Mammary epithelial cell (primary cell): ENCODE measurements at places on chromosomes 2 and 18.

- DNase-seq: no peak
These were observed 102.3 kb downstream of the SGPP2 start for GRCh38 chr2:222526480-222527277.

- no peak for DNase-seq
These were observed 197.8 kb downstream of the TNS1 start for GRCh38 chr2:217804791-217805667.

- DNase-seq: no peak
These were observed 81.7 kb downstream of the GLI2 start for GRCh38 chr2:120817136-120817955.

DNA sequence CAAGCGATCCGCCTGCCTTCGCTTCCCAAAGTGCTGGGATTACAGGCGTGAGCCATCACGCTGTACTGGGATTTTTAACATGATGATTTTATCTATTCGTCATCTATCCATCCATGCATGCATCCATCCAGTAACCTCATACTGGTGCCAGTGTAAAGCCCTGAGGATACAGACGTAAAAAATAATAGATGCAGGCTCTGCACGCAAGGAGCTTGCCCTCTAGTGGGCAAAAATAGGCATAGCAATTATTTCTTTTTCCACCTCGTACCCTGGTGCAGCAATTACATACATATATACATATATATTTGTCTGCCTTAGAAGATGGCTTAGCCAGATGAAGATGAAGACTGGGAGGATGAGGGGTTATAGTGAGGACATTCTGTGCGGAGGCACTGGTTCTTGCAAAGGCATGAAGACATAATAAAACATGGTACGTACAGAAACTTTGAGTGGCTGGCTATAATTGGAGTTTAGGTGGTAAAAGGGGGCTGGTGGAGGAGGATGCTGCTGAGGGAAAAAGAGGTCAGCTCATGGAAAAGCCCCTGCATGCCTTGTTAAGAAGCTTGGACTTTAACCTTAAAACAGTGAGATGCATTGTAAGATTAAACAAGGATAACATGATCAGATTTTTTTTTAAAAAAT is 19.6 kb upstream of the RPIA start:
- DNase-seq: peak; percentile 54

DNA sequence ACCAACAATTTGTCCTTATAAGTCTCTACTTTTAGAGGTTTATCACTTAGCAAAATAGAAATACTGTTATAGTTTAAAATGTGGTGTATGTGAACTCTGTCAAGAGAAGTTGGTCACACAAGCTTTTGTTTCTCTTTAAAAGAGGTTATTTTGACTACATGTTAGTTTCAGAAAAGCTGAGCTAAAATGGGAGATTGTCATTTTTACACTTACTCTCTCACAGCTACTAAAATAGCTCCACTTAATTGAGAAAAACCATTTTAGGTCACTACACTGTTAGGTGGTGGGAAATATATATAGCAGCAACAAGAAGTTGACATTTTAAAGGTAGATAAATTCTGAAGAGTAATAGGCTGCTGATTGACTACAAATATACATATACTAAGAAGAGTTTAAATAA is 161.5 kb upstream of the KCNJ3 start:
- DNase-seq: no peak

GRCh38 chr18:6476190-6476589 is 61.5 kb upstream of the L3MBTL4 start:
- DNase-seq: no peak

- DNase-seq: no peak
These were observed 116.1 kb downstream of the RNF144A start for GRCh38 chr2:7033136-7033960.

DNA sequence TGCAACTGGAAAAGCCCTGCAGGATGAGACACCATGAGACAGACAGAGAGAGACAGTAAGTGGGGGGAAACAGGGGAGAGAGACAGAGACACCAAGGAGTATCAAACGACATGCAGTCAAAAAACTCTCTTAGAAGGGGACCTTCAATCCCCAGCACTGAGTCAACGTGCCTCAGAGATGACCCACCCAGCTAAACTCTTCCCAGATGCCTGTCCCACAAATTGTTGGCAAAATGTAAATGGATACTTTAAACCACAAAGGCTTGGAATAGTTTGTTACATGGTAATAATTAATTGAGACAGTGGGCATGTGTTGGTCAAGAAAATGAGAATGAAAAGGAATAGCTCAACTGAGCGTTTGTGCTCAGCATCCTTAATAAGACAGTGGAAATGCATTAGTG is 98.3 kb downstream of the GRB14 start:
- DNase-seq: no peak

DNA sequence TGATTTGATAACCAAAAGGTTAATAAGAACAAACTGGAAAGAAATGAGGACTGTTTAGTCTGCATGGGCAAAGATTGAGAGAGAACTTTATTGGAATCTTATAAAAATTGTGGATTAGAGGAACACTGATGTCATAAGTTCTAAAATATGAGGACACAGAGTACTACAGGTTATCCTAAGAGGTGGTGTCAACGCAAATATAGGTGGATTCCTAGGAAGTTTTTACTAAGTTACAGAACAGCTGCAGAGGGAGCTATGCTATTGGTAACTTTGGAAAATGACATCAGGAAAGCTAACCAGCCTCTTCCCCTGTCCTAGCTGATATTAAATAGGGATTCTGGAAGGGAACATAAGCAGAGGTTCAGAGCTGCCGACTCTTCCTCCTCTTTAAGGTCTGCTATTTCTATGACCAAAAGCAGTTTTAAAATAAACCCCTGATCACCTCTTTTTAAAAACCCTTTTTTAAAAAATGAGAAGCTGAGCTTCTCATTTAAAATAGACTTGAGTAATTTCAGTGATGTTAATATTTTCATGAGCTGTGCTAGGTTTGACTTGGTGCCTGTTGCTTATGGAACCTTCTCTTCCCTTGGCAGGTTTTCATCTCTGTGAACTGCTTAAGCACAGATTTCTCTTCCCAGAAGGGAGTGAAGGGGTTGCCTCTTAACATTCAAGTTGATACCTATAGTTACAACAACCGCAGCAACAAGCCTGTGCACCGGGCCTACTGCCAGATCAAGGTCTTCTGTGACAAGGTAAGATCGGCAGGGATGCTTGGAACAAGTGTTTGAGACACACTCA is 34.2 kb downstream of the GRHL1 start:
- DNase-seq: no peak

- DNase-seq: no peak
These were observed 520.1 kb downstream of the ARHGAP15 start for GRCh38 chr2:143649226-143649740.

DNA sequence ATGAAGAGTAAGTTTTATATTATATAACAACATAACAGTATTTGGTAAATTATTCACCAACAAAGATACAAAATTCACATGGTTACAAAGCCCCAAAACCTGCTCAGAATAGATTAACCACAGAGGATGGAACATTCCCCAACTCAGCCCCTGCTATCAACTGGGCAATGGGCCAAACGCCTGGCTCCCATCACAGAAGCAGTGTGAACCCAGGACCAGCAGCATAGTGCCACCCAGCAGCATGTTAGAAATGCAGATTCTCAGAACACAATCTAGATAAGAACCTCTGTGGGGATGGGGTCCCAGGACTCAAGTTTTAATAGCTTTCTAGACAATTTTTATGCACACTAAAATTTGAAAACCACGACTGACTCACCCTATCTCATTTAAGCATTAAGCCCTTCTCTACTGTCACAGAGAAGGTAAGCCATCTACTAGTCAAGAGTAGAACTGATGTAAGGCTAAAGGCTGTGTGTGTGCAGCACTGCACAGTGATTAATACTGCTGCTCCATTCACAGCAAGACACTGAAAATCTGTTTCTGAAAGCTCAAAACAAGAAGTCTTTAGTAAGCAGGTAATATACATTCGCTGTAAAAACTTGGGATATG is 15.2 kb downstream of the AFG3L2 start:
- DNase-seq: no peak

- no peak for DNase-seq
These were observed 28.0 kb upstream of the MGAT5 start for GRCh38 chr2:134225841-134226240.

GRCh38 chr2:60125611-60126426 is 427.6 kb downstream of the BCL11A start:
- DNase-seq: no peak

DNA sequence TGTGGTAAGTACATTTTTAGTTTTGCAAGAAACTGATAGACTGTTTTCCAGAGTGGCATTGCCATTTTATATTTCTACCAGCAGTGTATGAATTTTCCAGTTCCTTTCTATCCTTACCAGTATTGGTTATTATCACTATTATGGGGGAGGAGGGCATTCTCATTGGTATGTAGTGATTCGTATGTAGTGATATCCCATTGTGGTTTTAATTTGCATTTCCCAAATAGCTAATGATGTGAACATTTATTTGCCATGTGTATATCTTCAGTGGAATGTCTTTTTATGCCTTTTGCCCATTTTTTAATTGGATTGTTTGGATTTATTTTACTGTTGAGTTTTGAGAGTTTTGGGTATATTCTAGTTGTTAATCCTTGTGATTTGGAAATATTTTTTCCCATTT is 16.9 kb downstream of the EIF5B start:
- DNase-seq: no peak

DNA sequence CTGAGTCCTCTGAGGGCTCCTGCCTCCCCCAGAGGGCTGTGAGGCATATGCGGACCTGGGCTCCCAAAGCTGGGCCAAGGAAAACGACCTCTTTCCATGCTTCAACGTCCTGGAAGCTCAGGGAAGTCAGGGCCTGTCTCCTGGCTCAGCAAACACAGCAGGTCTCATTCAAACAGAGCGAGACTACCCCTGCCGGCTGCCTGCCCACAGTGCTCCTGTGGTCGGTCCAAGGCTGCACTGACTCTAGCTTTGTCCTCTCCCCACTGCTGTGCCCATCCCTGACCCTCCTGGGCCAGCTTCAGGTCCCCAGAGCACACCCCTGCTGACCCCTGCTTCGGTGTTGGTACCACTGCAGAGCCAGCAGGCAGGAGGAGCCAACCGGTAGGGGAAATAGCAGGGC is 79.6 kb downstream of the PDCL3 start:
- DNase-seq: no peak

GRCh38 chr2:73036766-73037165 is 34.7 kb downstream of the SFXN5 start:
- DNase-seq: no peak

- peak; percentile 43 for DNase-seq
These were observed 70.1 kb upstream of the PNPT1 start for GRCh38 chr2:55763721-55764120.

DNA sequence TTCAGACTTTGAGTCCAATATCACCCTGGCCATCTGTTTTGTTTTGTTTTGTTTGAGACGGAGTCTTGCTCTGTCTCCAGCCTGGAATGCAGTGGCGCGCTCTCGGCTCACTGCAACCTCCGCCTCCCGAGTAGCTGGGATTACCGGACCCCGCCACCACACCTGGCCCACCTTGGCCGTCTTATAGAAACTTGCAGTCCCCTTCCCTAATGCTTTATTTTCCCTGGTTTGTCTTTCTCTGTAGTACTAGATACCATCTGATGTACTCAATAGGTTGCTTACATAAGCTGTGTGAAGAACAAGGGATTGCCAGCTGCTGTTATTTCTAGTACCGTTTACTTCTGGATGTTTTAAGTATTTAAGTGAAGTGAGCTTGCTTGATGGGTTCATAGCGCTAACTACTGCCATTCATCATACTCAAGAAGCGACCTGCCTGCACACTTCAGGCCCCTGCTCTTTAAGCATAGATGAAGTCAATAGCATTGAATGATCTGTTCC is 1.2 kb downstream of the RPL31 start:
- DNase-seq: no peak

- DNase-seq: peak; percentile 18
These were observed 42.2 kb downstream of the KLHL14 start for GRCh38 chr18:32730620-32731091.

- DNase-seq: no peak
These were observed 131.1 kb downstream of the CDH2 start for GRCh38 chr18:28045880-28046279.

DNA sequence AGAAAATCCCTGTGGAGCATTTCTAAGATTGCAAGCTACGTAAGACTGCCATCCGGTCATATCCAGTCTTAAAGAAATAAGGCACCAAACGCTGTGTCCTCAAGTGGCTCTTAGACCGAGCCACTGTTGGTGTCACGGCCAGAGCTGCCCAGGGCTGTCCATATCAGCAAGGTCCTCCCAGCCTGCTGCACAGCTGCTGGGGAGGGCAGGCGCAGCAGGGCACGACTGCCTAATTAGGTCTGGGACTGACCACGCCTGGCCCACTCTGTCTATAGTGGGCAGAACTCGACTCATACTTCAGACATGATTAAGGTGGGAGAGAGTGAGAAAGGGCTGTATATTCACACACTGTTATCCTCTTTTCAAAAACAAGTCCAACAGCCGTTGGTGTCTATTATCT is 39.3 kb downstream of the EIPR1 start:
- no peak for DNase-seq

GRCh38 chr2:239927424-239927981 is 97.6 kb downstream of the NDUFA10 start:
- peak; percentile 81 for DNase-seq

GRCh38 chr2:239000089-239000488 is 152.2 kb downstream of the TWIST2 start:
- no peak for DNase-seq

DNA sequence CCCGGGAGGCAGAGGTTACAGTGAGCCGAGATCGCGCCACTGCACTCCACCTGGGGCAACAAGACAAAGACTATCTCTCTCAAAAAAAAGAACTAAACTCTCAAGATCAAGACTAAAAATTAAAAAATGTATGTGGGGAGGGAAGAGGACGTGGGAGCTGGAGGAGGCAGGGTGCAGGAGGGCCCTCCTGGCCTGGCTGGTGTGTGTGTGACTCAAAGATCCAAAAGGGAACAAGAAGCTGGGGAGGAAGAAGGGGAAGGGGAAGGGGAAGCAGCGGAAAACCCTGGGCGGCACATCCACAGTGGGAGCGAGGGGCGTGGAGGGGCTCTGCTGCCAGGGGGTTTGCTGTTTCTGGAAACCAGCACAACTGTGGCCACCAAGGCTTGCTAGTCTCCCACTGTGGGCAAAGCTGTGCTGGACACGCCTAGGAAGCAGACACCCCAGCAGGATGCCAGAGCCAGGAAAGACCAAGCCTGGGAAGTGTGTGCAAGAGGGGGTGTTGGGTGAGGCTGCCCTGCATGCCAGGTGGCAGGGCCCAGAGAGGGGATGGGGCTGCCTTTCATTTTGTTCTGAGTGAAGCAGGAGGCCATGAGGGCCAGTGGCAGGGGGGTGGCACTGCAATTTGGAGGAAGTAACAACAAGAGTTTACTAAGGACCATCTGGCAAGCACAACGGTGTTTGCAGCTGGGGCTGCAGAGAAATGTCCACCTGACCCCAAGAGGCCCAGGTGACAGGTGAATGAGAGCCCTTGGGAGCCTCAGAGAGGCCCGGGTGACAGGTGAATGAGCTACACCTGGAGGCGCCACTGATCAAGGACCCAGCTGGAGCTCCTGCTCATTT is 44.5 kb downstream of the ANO7 start:
- no peak for DNase-seq

- DNase-seq: no peak
These were observed 84.2 kb upstream of the OTOS start for GRCh38 chr2:240224676-240225075.
